ENCODE measurements at places on chromosomes 7 and 10. TPM values are rescaled to one million over a fixed set of nuclear protein-coding genes. Genes with fewer than 3 reads are reported as not detected.

- DNase-seq, result no peak
Measured at GRCh38 chr7:51785876-51786275, 469.3 kb upstream of the COBL start.

GRCh38 chr7:157699357-157700013, 362.7 kb downstream of the DNAJB6 start:
- DNase-seq, result no peak

DNA sequence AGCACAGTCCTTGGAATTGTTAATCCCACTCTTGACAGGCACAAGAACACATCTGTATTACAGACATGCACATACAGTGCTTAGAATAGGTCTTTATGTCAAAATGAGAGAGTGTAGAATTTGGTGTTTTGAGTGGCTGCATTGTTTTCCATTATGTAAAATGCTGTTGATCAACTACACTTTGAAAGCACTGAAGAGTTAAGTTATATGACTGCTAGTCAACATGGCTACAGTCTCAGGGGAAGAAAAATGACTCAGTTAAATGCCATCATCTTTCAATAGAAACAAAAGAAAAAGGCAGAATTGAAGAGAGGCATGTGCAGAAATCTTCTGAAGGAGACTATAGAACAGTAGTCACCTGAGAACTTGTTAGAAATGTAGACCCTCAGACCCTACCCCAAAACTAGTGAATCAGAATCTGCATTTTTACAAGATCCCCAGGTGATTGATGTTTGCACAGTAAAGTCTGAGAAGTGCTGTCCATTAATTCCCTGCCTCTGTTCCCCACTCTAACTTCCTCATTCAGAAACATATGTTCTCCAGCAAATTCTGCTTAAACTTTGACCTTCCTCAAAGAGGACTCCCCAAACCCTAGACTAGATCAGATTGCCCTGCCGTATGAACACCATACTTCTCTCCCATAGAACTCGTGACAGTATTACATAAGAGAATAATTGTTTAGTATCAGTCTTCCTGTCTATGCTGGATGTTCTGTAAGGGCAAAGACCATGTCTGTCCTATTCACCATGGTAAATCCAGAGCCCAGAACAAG, 16.0 kb downstream of the SND1 start:
- DNase-seq, result peak; percentile 51

- DNase-seq, result no peak
Measured at GRCh38 chr7:126079581-126079980, 1150.0 kb upstream of the POT1 start.

GRCh38 chr10:129330211-129330610, 136.8 kb upstream of the MGMT start:
- DNase-seq, result no peak

- no peak for DNase-seq
Measured at GRCh38 chr7:26305869-26306665, 14.4 kb downstream of the SNX10 start.

GRCh38 chr7:22591271-22591670, 91.3 kb upstream of the STEAP1B start:
- peak; percentile 43 for DNase-seq

COL13A1 gene
- total RNA-seq, result not detected

GRCh38 chr10:71582506-71583475, 136.8 kb downstream of the C10orf105 start:
- no peak for DNase-seq

DNA sequence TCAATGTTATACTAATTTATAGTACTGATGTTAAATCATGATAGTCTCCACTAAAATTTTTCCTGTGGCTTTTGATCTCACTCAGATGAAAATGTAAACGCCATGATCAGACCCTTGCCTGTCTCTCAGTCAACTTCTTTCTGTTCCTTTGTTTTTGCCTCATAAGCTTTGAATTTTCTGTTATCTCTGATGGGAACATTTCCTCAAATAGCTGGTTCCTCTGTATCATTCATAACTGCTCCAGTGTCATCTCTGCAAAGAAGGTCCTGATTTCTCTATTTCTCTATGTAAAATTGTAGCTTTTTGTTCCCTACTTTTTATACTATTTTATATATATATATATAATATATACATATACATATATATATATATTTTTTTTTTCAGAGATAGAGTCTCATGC, 67.5 kb downstream of the GPR141 start:
- no peak for DNase-seq

DNA sequence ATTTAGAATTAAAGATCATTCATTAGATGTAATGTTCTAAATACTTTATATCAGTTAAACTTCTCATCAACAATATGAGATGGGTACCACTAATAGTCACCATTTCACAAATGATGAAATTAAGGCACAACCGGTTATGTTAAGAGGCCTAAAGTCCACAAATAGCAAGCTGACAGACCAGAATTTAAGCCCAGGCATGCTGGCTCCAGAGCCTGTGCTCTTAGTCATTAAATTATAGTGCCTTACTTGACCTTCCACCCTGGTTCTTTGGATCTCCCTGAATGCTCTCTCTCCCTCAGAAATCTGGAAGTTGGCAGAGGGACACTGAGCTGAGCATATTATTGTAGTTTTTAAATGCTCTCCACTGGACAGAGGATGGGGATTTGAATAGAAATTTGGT, 3.6 kb downstream of the LIPN start:
- DNase-seq, result peak; percentile 50

- no peak for DNase-seq
Measured at GRCh38 chr10:63878428-63878827, 357.2 kb downstream of the REEP3 start.

IKZF5 gene
- 1.9 TPM for total RNA-seq

GRCh38 chr7:36514289-36515243, 124.9 kb downstream of the ANLN start:
- DNase-seq, result no peak

- peak; percentile 51 for DNase-seq
Measured at GRCh38 chr7:101817471-101818286, at the start of gene CUX1. CUX1 (plus strand) TSS chr7:101817626; CDS start chr7:101817640, 14 bp downstream.

DNA sequence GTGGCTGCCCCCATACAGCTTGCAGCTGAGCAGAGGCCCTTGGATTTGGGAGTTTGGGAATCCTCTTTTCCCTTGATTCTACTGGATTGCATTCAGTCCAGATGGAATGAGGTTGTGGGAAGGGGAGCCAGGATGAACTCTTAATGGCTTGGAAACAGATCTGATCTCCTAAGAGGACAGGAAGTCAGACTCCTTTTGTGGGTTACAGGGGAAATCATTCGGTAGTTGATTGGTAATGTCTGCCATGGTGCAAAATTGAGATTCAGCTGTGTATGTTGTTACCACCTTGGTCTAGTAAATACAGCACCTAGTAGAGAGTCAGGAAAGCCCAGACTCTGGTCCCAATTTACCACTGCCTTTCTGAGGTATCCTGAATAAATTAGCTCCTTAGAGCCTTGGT, 144.2 kb upstream of the TNRC18 start:
- DNase-seq, result no peak

PDK4 gene
- 0.53 TPM for total RNA-seq

- DNase-seq, result no peak
Measured at GRCh38 chr10:82742898-82743297, 867.9 kb downstream of the NRG3 start.

PRTFDC1 gene
- 2.4 TPM for total RNA-seq

DNA sequence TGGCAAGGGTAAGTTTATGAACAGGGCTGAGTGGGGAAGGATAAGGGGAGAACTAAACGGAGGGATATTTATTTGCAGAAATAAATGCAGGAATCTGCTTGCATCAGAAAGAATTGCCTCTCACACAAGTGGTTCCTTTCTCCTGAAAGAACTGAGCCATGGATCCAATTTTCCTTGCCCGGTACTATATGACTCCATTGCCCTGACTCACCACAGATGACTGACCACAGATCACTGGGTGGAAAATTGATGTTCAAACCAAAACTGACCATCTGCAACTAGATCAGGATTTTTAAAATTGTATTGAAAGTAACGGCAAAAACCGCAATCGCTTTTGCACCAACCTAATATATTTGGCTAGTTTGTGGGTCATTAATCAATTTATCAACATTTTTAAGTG, 6.2 kb upstream of the MACC1 start:
- no peak for DNase-seq

DNA sequence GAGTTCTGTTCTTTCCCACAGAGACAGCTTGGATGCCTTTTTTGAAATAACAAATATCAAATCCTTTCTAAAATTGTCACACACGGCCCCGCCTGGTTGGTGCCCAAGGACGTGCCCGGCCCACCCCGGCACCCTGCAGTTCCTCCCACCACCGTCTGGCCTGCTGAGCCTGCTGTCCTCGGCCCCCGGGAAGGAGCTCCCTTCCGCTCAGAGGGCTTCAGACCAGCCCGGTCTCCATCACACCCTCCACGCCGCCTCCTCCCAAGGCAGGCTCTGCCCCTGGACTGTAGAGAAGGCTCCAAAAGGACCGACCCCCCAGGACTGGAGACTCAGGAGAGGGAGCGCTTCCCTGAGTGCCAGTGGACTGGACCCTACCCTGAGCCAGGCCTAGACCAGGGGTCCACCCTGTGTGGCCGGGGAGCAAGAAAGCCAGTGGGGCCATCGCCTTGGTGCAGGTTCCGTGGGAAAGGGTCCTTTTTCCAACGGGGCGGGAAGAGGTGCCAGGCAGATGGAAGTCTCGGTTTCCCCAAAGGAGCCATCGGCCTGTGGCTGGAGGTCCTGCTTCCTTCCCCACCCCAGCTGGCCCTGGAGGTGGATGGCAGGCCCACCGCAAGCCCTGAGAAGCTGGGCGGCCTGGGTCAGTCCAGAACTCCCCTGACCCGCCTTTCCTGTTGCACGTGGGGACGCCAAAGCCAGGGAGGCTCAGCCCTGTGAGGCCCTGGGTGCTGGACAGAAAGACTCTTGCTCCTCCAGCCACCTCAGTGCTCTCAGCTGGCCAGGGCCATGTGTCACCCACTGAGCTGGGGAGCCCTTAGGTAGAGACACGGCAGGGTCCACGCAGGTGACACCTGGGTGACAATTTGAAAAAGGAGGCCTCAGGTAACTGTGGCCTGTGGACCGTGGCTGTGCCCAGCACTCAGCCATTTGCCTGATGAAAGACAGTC, 69.8 kb downstream of the PWWP2B start:
- DNase-seq, result no peak

GRCh38 chr7:36969376-36969775, 245.1 kb upstream of the AOAH start:
- no peak for DNase-seq

CCDC6 gene
- total RNA-seq, result 24.6 TPM

DNA sequence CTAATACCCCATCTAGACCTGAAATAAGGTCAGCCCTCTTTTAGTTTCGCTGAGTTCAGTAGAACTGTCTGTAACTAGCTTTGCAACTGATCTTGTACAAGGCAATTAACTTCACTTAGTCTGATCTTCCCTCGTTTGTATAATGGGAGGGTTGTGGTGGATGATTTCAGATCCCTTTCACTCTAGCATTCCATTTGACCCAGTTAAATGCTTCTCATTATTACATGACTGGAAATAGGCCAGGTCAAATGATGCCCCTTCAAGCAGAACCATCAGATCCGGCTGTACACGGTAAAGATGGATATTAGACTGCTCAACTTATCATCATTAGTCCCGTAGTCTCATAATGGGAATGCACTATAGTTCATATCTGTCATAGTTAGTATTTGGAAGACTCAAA, 1009.0 kb downstream of the LRMDA start:
- no peak for DNase-seq

VSTM4 gene
- total RNA-seq, result under 0.01 TPM

HOXA2 gene
- not detected for total RNA-seq

GRCh38 chr10:97584060-97584797, at the start of gene HOGA1:
HOGA1 (plus strand) TSS chr10:97584389; CDS start chr10:97584704, 315 bp downstream.
- peak; percentile 83 for DNase-seq

DNA sequence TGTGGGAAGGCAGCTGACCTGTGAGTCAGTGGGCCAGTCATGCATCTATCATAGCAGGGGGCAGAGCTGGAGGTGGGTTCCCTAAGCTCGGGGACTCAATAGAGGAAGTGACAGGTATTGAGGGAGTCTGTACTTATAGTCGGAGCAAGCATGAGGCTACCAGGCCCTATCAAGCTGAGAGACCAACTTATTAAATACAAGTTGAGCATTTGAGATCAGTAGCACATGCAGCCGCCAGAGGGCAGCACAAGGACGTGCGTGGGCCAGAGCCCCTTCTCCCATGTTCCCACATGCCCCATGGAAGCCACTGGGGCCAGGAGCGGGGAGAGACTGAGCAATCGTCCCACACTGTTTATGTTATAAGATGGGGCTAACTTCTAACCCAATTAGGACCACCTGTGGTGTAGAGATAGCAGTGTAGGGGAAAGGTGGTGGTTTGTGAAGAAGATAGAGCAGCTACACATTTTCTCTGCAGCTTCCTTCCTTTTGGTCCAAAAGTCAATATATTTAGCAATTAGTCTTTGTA, 13.0 kb upstream of the STK31 start:
- peak; percentile 46 for DNase-seq

DNA sequence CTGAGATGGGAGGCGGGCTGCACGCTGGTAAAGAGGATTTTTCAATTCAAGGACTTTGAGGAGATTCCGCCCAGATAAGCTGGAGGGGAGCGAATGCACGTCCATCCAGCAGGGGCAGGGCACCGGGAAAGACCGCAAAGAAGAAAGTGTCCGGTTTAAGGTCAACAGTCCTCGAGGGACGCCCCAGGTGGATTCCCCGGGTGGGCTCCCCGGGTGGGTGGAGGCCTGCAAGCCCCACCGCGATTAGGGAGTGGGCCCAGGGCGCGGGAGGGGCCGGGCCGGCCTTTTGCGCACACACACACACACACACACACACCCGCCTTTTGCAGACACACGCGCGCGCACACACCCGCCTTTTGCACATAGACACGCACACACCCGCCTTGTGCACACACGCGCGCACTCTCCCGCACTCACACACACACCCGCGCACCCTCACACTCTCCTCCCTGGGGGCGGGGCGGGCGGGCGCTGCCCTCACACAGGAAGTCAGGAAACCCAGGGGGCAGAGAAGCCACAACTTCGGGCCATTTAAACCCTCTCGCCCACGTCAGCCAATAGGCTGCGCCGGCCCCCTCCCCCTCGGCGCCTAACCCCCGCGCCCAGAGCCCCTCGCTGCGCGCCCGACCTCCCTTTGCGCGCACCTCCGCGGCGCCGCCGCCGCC, 615 bp downstream of the ARHGAP12 start:
- no peak for DNase-seq

UCN3 gene
- total RNA-seq, result not detected

DNA sequence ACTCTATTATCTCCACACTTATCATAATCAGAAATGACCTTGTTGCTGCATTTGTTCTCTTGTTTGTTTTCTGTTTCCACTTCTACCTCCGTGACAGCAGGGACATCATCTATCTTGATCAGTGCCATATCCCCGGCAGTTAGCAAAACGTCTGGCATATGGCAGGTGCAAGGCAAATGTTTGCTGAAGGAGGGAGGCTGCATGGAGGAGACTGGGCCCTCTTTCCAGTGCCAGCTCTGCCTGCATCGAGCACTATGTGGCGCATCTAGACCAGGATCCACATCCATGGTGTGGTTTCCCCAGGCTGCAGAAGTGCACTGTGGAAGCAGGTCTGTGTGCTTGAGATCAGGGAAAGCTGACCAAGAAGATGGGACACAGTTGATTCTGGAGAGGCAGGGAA, 181.2 kb downstream of the KCNMA1 start:
- DNase-seq, result no peak

ZNF479 gene
- total RNA-seq, result not detected

Data from bronchial epithelial cell (primary cell).